ENCODE measurements at places on chromosomes 1 and 21.

- DNase-seq: no peak
Observed at GRCh38 chr1:116502671-116503314, 68.0 kb downstream of the CD58 start.

- no peak for DNase-seq
Observed at GRCh38 chr1:41160498-41161110, 81.5 kb downstream of the SCMH1 start.

GRCh38 chr1:22332795-22333499 lies 118.7 kb upstream of the ZBTB40 start:
- no peak for DNase-seq

GRCh38 chr1:198774421-198774820 lies 135.6 kb downstream of the PTPRC start:
- no peak for DNase-seq

DNA sequence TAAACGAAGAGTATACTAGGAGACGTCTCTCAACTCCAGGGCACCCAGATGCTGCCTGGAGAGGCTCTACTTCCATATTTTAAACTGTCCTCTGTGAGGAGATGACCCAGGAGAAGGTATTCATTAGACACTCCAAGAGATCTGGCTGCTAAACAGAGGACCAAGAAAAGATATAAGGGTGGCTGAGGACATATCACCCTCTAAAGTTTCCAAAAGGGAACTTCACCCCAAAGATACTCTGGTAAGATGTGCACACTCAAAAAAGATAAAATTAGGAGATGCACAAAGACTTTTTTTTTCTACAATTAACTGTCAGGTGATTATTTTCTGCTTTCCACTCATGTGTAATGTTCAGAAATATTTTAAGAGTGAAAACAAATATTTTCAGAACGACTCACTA lies 1.4 kb downstream of the ZNF670 start:
- DNase-seq: no peak
